Gastrocnemius medialis (tissue), 4 donors: ENCODE measurements at places on chromosomes 2 and 18. TPM values are rescaled to one million over a fixed set of nuclear protein-coding genes. Genes with fewer than 3 reads are reported as not detected.
A peak's percentile ranks its signal among the peaks of the same experiment; 100 is the strongest.

- no peaks in the 10 kb centered on the region for H3K36me3 ChIP-seq
- DNase-seq: no peak
- H3K27me3 ChIP-seq: no peaks in the 10 kb centered on the region
- no peak overlapping the region for H3K27ac ChIP-seq
- H3K4me1 ChIP-seq: no peaks in the 10 kb centered on the region
Measured at GRCh38 chr2:195468771-195469170, 188.3 kb upstream of the SLC39A10 start.

- no peaks in the 10 kb centered on the region for H3K27me3 ChIP-seq
- no peak for DNase-seq
- H3K4me3 ChIP-seq: peak overlapping the region; percentile 42
- H3K27ac ChIP-seq: no peak overlapping the region
Measured at GRCh38 chr2:636641-637405, 40.4 kb downstream of the TMEM18 start.

GRCh38 chr2:241265506-241265905 lies 50.0 kb downstream of the HDLBP start:
- H3K27ac ChIP-seq: no peak overlapping the region
- H3K4me3 ChIP-seq: no peak overlapping the region
- peaks cover 60% of the 10 kb centered on the region for H3K36me3 ChIP-seq
- DNase-seq: no peak

- no peak overlapping the region for H3K27ac ChIP-seq
- H3K27me3 ChIP-seq: no peaks in the 10 kb centered on the region
- H3K36me3 ChIP-seq: no peaks in the 10 kb centered on the region
- H3K4me3 ChIP-seq: no peak overlapping the region
- DNase-seq: no peak
- H3K4me1 ChIP-seq: peaks cover 9% of the 10 kb centered on the region
Measured at GRCh38 chr2:207473049-207473930, 56.5 kb upstream of the CREB1 start.

TRIM43 gene
- total RNA-seq: not detected

MSGN1 gene
- not detected for total RNA-seq

LRRTM4 gene
- 0.09 TPM for total RNA-seq

SLC40A1 gene
- 81.8 TPM for total RNA-seq
